ENCODE measurements at places on chromosomes 3 and 15. TPM values are rescaled to one million over a fixed set of nuclear protein-coding genes. Genes with fewer than 3 reads are reported as not detected.
A peak's percentile ranks its signal among the peaks of the same experiment; 100 is the strongest.

- H3K4me1 ChIP-seq, result no peaks in the 10 kb centered on the region
- no peak overlapping the region for H3K4me3 ChIP-seq
- no peaks in the 10 kb centered on the region for H3K36me3 ChIP-seq
- no peak overlapping the region for H3K27ac ChIP-seq
- H3K27me3 ChIP-seq, result no peaks in the 10 kb centered on the region
Observed at GRCh38 chr3:136270179-136270578, 20.0 kb downstream of the PCCB start.

Gene CYP8B1
- not detected for polyA plus RNA-seq

Gene ZDHHC3
- 88.7 TPM for polyA plus RNA-seq

DNA sequence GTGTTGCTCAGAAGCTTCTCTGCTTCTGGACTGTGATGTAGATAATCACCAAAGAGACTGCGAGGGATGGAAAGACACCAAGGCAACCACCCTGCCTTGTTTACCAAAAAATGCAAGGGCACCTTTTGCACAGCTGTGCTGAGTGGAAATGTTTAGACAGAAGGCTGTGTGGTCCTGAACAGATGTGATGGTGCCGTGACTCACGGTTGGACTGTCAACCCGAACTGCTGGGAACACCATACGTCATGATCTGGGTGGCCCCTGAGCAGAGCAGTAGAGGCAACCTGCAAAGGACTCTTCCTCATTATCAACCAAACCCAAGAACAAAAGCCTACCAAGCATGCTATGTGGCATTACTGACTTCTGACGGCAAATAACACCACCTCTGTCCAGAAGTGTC is 61.3 kb upstream of the LPP start:
- H3K36me3 ChIP-seq, result no peaks in the 10 kb centered on the region
- H3K4me1 ChIP-seq, result no peaks in the 10 kb centered on the region
- no peaks in the 10 kb centered on the region for H3K27me3 ChIP-seq
- H3K27ac ChIP-seq, result no peak overlapping the region

- H3K27me3 ChIP-seq, result no peaks in the 10 kb centered on the region
- no peaks in the 10 kb centered on the region for H3K36me3 ChIP-seq
- no peak overlapping the region for H3K27ac ChIP-seq
- no peaks in the 10 kb centered on the region for H3K4me1 ChIP-seq
- no peak overlapping the region for H3K4me3 ChIP-seq
Observed at GRCh38 chr3:71360180-71360579, 223.3 kb downstream of the FOXP1 start.

Gene CPEB1
- 4.4 TPM for polyA plus RNA-seq

DNA sequence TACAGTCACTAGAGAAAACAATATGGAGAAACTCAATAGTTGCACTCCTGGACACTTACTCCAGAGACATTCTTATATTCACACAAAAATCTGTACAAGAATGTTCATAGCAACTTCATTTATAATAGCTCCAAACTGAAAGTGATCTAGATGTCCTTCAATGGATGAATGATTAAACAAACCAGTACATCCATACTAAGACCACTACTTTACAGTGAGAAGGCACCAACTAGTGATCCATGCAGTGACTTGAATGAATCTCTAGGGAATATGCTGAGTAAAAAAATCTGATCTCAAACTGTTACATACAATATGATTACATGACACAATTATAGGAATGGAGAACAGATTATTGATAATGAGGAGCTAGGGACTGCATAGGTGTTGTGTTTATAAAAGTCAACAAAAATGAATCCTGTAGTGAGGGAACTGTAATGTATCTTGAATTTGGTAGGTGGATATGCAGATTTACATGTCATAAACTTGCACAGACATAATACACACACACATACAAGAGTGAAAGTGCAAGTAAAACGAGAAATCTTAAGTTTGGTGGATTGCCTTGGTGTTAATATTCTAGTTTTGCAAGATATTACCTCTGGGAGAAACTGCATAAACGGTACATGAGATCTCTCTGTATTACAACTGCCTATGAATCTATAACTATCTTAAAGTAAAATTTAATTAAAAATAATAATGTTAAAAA is 85.7 kb downstream of the SPATA16 start:
- no peak for DNase-seq
- H3K27ac ChIP-seq, result no peak overlapping the region
- H3K36me3 ChIP-seq, result no peaks in the 10 kb centered on the region
- no peaks in the 10 kb centered on the region for H3K27me3 ChIP-seq
- no peaks in the 10 kb centered on the region for H3K4me1 ChIP-seq

Gene IL16
- 0.16 TPM for polyA plus RNA-seq

- H3K4me3 ChIP-seq, result no peak overlapping the region
- peaks cover 22% of the 10 kb centered on the region for H3K4me1 ChIP-seq
- no peak for DNase-seq
- H3K27me3 ChIP-seq, result no peaks in the 10 kb centered on the region
- no peak overlapping the region for H3K27ac ChIP-seq
- no peaks in the 10 kb centered on the region for H3K36me3 ChIP-seq
Observed at GRCh38 chr15:39789736-39790135, 7.1 kb upstream of the FSIP1 start.

Gene KCNMB2
- not detected for polyA plus RNA-seq

Gene TMEM42
- 42.6 TPM for polyA plus RNA-seq

- peaks cover 12% of the 10 kb centered on the region for H3K4me1 ChIP-seq
- no peak overlapping the region for H3K27ac ChIP-seq
- no peaks in the 10 kb centered on the region for H3K27me3 ChIP-seq
- no peak for DNase-seq
Observed at GRCh38 chr15:58260725-58261267, 122.6 kb downstream of the AQP9 start.

DNA sequence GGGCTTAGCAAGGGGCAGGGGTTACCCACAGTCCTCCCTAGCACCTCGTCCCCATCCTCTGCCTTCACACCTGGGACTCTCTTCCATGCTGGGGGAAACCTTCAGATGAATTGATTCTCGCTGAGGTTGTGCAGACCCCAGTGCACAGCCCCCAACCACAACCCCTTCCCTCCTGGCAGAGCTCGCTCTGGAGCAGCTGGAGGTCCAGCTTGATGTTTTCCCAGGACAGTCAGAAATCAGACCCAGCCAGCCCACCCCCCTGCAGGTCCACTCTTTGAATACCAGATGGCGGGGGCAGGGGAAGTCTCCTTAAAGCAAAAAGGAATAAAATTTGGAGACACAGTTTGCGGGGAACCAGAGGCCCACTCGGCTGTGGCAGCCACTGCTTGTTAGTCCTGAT is 234.4 kb downstream of the XXYLT1 start:
- H3K27me3 ChIP-seq, result peaks cover 7% of the 10 kb centered on the region
- no peaks in the 10 kb centered on the region for H3K36me3 ChIP-seq
- H3K4me1 ChIP-seq, result peaks cover 22% of the 10 kb centered on the region
- DNase-seq, result peak; percentile 48
- no peak overlapping the region for H3K27ac ChIP-seq

DNA sequence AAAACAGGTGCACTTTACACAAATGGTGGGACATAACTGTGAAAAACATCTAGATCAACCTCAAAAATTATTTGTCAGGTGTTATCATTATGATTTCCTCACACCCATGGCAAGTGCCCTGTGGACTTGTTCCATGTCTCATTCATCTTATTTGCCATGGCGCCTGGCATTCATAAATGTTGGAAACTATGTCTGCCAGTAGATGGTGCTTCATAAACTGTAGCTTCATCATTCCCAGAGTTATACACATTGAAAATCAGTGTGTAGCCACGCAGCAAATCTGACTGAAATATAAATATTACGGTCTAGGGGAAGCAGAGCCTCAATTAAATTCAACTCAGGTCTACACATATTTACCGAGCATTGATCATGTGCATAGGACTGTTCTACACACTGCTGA is 90.7 kb downstream of the IMPG2 start:
- no peak overlapping the region for H3K4me3 ChIP-seq
- no peaks in the 10 kb centered on the region for H3K27me3 ChIP-seq
- H3K36me3 ChIP-seq, result no peaks in the 10 kb centered on the region
- no peak for DNase-seq
- no peak overlapping the region for H3K27ac ChIP-seq

- H3K27me3 ChIP-seq, result no peaks in the 10 kb centered on the region
- no peak overlapping the region for H3K4me3 ChIP-seq
- DNase-seq, result no peak
- H3K4me1 ChIP-seq, result 0 out of 2 replicates have a peak, but pooled peaks cover 3% of the 10 kb centered on the region
Observed at GRCh38 chr3:33957176-33957575, 158.7 kb downstream of the PDCD6IP start.

- no peaks in the 10 kb centered on the region for H3K4me1 ChIP-seq
- no peak overlapping the region for H3K27ac ChIP-seq
- no peaks in the 10 kb centered on the region for H3K27me3 ChIP-seq
- H3K36me3 ChIP-seq, result no peaks in the 10 kb centered on the region
- DNase-seq, result no peak
Observed at GRCh38 chr3:4615750-4616149, 122.6 kb downstream of the ITPR1 start.

GRCh38 chr3:47606165-47606564 is 27.5 kb upstream of the CSPG5 start:
- no peaks in the 10 kb centered on the region for H3K27me3 ChIP-seq
- H3K4me3 ChIP-seq, result no peak overlapping the region
- no peak for DNase-seq
- no peak overlapping the region for H3K27ac ChIP-seq

Gene OR5K1
- not detected for polyA plus RNA-seq

GRCh38 chr15:27850050-27850449 is 249.1 kb downstream of the OCA2 start:
- no peaks in the 10 kb centered on the region for H3K4me1 ChIP-seq
- no peak overlapping the region for H3K4me3 ChIP-seq
- peak; percentile 16 for DNase-seq

Gene TMOD2
- 0.80 TPM for polyA plus RNA-seq

DNA sequence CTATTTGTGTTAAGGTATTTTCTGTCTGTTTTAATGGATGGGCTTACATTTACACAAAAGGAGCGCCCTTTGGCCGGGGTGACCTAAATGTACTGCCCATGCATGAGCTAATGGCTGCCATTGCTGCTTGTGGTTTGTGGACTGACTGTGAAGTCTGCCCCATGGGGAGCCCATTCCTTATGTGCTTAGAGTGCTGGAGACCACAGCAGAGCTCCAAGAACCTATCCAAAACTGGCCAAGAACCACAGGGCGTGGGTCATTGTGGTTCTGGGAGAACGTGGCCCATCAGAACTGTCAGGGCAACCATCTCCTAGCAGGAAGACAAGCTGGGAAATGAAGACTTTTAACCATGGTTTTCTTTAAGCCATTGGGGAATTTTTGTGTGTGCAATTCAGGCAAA is 105.3 kb downstream of the CHDH start:
- no peaks in the 10 kb centered on the region for H3K4me1 ChIP-seq
- no peaks in the 10 kb centered on the region for H3K27me3 ChIP-seq
- no peak for DNase-seq
- H3K36me3 ChIP-seq, result no peaks in the 10 kb centered on the region
- H3K27ac ChIP-seq, result no peak overlapping the region

- no peaks in the 10 kb centered on the region for H3K27me3 ChIP-seq
- H3K36me3 ChIP-seq, result no peaks in the 10 kb centered on the region
- DNase-seq, result no peak
- H3K27ac ChIP-seq, result no peak overlapping the region
Observed at GRCh38 chr3:65659396-65659795, 379.3 kb downstream of the MAGI1 start.

Gene RPL29
- 2,660 TPM for polyA plus RNA-seq

- H3K4me3 ChIP-seq, result no peak overlapping the region
- no peaks in the 10 kb centered on the region for H3K27me3 ChIP-seq
- no peak overlapping the region for H3K27ac ChIP-seq
- H3K36me3 ChIP-seq, result no peaks in the 10 kb centered on the region
- DNase-seq, result no peak
Observed at GRCh38 chr3:169699536-169700050, 36.1 kb upstream of the MECOM start.

- no peak for DNase-seq
- H3K4me1 ChIP-seq, result no peaks in the 10 kb centered on the region
- no peak overlapping the region for H3K27ac ChIP-seq
Observed at GRCh38 chr15:78082106-78082742, 4.7 kb upstream of the TBC1D2B start.

DNA sequence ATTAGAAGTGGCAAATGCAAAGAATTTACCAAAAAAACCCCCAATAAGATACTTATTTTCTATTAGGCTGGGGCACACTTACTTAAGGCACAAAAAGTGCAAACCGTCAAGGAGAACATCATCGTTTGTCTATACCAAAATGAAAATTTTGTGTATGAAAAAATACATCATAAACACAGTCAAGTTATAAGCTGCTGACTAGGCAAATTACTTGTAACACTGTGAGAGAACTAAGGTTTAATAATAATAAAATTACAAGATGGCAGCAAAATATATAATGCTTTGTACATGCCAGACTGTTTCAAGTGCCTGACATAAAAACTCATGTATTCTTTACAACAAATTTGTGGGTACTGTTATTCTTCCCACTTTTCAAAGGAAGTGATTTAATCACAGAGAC is 297.2 kb upstream of the CRBN start:
- H3K4me3 ChIP-seq, result no peak overlapping the region
- H3K27ac ChIP-seq, result no peak overlapping the region
- DNase-seq, result no peak
- H3K27me3 ChIP-seq, result no peaks in the 10 kb centered on the region

Gene GOLGA8J
- not detected for polyA plus RNA-seq

- H3K27ac ChIP-seq, result no peak overlapping the region
- no peak for DNase-seq
Observed at GRCh38 chr3:187286467-187287059, 5.0 kb downstream of the MASP1 start.

Gene RAB6B
- 7.9 TPM for polyA plus RNA-seq

- H3K4me3 ChIP-seq, result no peak overlapping the region
- DNase-seq, result no peak
- no peaks in the 10 kb centered on the region for H3K4me1 ChIP-seq
- H3K27ac ChIP-seq, result no peak overlapping the region
Observed at GRCh38 chr3:98577178-98577895, 16.1 kb downstream of the CPOX start.

Gene CCR4
- polyA plus RNA-seq, result 0.08 TPM

Gene DNAJA4
- polyA plus RNA-seq, result 6.2 TPM

DNA sequence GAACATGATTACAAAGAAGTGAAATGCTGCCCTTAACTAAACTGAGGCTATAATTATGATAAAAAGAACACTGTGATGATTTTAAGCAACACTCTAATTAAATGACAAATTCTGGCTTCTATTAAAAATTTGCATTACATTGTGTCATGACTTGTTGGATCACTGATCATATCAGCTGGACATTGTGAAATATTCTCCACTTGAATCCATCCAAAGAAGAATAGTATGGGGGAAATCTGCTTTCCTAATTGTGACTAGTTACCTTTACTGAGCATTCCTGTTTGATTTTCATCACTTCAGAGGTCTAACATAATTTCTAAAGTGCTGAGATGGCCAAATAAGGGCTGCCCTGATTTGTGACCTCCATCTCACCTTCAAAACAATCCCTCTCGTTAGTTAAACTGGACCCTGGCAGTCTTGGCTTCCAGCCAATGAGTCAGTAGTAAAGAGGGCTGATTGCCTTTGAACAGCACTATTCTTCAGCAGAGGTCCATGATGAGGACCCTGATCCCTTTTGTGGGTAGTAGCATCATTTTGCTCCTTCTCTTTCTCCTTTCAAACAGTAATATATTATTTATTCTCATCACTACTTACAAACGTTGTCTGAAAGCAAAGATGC is 53.5 kb upstream of the LEKR1 start:
- no peaks in the 10 kb centered on the region for H3K27me3 ChIP-seq
- DNase-seq, result no peak

Gene CCK
- 3.5 TPM for polyA plus RNA-seq

Data from H1 (cell line).